Left hindlimb (tissue), 1 donor: ENCODE measurements at places on chromosomes 12 and 14.

DNA sequence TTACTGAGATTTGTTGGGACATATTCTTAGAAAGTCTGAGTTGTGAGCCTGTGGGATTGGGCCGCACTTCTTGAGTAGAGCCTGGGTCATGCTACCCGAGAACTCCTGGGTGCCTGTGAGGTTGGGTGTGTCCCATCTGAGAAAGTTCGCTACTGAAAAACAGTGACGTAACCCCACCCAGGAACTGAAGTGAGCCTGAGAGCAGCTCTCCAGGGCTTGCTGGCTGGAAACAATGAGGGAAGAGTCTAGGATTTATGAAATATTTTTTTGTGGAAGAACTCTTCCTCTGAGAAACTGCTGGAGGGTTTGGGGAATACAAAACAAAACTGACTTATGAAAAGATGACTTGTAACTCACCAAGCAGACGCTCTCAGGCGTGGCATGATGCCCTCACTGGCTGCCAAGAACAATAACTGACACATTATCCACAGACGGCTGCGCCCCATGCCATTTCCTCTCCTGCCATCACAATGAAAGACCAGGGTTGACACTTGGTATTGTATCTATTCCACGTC, 69.2 kb downstream of the RASSF3 start:
- peak; percentile 66 for DNase-seq

DNA sequence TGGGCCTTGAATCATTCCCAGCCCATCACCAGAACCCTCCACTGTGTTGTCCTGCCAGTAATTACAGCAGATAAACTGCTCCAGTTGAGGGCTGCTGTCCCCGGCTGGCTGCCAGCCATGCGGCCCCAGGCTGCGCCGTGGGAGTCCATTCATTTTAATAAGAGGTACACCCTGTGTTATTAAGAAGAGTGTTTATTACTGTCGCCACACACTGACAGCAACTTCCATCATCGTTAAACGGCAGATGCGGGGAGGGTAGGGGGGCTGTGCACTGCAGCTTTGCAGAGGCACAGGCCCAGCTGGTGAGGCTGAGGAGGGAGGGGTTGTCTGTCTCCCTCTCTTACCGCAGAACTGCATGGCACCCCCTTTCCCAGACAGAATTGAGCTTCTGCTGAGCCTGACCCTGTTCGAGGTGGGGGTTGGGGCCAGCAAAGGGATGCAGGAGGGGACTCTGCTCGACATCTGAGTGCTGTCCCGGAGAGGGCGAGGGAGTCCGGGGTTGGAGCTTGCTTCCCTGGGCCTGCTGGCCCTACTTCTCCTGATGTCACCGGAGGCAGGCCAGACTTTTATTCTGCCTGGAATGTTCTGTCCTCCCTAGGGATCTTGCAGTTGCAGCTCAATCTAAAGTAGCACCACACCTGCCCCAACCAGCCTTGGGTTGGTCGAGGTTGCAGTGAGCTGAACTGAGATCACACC, 33.8 kb upstream of the GPATCH2L start:
- DNase-seq = no peak

DNA sequence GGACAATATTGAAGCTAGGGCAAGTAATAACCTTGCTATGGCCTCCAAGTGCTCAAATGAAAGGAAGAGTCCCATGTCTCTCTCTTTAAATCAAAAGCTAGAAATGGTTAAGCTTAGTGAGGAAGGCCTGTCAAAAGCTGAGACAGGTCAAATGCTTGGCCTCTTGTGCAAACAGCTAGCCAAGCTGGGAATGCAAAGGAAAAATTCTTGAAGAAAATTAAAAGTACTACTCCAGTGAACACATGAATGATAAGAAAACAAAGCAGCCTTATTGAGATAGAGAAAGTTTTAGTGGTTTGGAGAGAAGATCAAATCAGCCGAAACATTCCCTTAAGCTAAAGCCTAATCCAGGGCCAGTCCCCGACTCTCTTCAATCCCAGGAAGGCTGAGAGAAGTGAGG, 84.1 kb upstream of the PLEKHA5 start:
- no peak for DNase-seq

DNA sequence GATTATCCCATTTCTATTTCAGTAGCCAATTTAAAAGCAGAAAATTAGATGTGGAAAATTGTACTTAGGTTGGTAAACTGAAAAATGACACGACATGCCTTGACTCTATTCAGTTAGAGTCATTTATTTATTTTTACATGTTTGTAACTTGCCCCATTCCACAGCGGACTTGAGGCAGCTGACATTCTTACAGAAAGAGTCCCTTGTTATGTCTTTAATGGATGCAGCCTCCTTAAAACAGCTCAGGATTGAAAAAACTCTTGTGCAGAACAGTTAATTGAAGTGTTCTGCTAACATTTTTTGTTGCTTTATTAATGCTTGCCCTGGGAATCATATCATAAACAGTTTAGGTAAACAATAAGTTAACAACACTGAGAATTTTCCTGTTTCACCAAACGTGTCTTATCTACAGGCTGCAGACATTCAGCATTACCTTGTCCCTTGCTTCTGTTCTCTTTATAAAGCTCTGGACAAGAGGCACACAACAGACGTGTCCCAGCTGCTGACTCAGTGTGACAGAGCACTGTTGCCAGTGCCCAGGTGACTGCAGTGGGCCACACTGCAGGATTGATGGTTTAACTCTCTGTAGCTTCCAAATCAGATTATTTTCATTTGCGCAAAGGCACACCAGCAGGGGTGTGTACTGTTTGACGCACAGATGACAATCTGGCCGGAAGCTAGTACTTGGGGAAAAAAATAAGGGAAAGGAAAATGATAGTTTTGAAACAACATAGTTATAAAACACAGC, 101.6 kb downstream of the PELI2 start:
- no peak for DNase-seq

GRCh38 chr14:20468764-20469241, 403 bp upstream of the PNP start:
- DNase-seq = no peak

DNA sequence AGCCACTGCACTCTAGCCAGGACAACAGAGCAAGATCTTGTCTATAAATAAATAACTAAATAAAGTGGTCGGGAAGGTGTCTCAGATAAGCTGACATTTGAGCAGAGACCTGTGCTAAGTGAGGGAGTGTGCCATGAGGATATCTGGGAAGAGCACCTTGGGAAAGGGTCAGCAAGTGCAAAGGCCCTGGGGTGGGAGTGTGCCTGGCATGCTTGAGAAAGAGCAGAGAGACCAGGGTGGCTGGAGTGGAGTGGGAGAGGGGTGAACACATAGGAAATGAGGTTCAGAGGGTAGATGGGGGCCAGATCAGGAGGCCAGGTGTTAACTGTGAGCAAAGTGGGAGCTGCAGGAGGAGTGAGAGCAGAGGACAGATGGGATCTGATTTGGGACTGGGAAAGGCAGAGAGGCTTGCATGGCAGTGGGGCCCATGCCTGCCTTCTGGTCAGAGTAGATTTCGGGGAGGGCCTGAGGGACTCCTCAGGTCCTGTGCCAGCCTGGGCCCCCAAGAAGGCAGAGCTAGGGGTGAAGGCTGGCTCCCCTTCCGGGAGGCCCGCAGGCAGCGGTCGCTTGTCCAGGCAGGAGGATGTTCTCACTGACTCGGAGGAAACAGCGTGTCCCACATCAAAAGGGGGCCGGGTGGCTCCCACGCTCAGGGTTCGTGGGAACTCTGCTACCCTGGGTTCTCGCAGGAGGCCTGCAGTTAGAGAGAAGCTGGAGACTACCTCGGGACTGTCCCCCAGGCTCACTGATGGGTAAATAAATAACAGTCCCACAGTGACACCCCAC, 32.6 kb downstream of the DTX1 start:
- DNase-seq = no peak

DNA sequence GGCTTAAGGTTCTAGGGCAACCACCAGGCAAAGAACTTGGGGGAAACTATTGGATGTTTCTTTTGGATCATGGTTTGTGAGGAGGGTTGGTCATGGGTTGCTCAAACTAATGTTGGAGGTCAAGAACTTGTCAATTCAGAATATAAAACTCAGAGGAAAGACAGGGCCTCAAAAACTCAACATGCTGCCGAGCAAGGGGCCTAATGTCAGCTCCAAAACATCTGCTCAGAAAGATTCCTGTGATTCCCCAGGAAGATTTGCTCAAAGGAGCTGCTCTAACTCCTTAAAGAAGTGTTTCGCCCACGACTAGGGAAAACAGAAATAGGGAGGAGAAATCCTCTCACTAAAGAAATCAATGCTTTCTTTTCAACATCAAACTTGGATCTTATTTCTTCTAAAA, 3.7 kb upstream of the IGF1 start:
- no peak for DNase-seq

DNA sequence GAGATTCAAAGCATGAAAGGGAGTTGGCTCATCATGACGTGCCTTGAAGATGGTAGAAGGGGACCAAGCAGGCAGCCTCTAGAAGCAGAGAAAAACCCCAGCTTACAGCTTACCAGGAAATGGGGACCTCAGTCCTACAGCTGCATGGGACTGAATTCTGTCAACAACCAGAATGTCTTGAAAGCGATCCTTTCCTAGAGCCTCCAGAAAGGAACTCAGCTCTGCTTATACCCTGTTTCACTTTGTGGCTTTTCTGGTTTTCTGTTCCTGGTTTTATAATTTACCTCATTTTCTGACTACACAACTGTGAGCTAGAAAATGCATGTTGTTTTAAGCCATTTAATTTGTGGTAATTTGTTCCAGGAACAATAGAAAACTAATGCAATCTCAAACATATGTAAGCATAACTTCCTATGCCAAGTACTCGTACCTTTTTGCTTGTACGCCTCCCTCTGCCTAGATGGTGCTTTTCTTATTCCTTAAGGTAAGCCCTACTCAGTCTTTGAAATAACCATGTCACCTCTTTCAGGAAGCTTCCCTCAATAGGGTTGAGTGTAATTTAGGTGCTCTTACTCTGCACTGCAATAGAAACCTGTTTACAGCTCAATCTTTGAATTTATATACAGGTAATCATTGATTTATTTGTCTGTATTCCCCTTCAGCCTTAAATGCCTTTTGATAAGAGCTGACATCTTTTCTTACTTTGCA, 348.8 kb downstream of the TMEM117 start:
- DNase-seq = no peak

- DNase-seq = no peak
Observed at GRCh38 chr14:67911562-67911961, 92.0 kb downstream of the RAD51B start.

DNA sequence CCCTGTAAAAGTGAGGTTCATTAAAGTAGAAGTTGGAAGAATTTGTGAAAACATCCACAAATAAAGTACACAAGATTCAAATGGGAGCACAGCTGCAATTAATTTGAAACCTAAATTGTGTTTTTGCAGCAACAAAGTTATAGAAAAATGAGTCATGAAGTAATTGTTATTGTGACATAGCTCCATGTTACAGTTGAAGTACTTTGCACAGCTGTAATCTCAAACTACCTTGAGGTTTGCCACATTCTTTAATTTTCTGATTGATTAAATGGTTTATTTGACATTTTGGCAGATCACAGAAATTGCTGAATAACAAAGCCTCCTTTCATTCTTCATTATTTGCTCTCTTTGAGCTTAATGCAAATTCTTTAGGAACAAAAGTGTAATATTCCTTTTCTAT, 111.3 kb downstream of the RMST start:
- no peak for DNase-seq

DNA sequence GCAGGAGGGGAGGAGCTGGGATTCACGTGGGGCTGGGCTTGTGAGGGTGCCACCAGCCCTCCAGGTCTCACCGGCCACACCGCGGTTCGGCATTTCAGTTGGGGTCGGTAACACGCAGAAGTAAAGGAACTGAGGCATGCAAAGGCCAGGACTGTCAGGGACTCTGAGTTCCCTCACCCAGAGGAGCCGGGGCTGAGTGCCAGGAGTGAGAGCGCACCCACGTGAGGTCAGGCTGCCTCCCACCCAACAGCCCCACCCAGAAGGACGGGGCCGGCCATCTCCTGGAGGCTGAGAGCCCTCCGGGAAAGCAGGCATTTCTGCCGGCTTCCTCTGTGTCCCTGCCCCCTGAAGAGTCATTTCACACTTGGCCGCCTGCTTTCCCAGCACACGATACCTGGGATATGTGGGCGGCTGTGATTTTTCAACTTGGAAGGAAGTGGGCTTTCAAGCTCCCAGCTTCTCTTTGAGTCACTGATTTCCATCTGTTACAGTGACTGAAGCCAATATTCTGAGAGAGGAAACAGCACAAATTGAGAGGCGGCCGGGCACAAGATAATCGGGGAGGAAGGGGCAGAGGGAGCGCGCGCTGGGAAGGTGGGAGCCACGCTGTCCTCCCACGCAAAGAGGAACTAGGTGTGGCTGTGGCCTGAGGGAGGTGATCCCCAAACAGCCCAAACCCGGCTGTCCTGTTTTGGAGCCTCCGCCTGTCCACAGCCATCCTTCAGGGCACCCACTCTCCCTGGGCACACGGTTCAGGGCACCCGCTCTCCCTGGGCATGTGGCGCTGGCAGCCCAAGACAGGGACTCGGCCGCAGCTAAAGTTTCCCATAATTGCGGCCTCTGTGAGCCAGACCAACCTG, 19.0 kb downstream of the GALNT9 start:
- no peak for DNase-seq

DNA sequence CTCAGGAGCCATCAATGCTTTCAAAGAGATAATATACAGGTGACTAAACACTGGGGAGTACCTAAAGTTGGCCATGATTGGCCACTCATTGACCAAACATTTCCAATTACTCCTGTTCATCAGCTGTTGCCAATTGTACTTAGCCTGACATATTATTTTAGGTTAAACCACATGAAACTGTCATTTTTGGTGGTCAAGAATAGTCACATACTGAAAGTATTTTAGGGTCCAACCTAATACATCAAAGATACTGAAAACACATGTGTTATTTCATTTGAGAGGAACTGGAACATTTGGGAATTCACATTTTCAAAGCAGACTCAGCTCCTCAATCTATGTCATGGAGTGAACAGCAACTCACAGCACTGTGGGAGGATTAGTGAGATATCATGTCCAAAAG, 63.9 kb upstream of the KCNA5 start:
- no peak for DNase-seq

DNA sequence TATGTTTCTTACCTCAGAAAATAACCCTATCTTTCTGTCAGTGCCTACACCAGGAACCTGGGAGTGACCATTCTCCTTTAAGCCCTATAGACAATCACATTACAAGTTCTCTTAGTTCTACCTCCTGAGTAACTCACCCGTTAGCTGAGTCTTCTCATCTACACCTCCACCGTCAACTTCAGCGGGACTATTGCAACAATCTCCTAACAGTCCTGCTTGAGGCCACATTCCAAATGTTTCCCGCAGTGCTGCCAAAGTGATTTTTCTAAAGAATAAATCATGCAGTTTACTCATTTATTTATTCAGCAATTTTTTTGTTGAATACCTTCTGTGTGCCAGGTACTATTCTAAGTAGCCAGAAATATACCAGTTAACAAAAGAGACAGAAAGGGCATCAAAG, 285.0 kb upstream of the GRIP1 start:
- DNase-seq = no peak

GRCh38 chr12:77600468-77600843, 230.2 kb upstream of the NAV3 start:
- DNase-seq = no peak

GRCh38 chr12:103676893-103677292, 89.8 kb downstream of the STAB2 start:
- no peak for DNase-seq
